RWPE2 (cell line): ENCODE measurements at places on chromosomes 3 and 15.

DNA sequence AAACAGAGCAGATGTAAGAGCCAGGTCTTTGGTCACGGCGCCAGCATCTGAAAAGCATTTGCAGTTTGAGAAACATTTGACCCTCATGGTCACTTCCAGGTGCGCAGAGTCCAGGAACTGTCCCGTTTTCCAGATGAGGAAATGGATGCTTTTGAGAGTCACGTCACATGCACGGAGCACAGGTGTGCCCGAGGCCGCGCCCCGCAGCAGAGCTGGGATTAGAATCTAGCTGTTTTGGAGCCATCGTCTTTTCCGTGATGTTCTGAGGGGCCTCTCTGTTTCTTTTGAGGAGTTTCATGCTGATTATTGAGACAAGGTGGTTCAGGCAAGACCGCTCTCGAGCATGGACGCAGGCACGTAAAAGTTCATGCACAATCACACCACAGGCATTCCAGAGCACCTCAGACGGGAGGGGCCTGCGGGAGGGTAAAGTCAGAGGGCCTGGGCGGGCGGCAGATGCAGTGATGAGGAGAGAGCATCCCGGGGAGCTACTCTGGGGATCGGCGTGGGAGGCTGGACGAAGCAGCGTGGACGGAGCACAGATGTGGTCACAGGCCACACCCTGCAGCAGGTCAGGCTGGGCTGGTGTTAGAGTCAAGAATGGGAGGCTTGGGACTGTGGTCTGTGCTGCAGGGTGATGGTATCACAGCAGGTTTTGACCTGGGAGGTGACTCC lies 139.2 kb upstream of the MEF2A start:
- no peaks in the 10 kb centered on the region for H3K36me3 ChIP-seq
- no peak overlapping the region for H3K27ac ChIP-seq
- H3K4me3 ChIP-seq = no peak overlapping the region

DNA sequence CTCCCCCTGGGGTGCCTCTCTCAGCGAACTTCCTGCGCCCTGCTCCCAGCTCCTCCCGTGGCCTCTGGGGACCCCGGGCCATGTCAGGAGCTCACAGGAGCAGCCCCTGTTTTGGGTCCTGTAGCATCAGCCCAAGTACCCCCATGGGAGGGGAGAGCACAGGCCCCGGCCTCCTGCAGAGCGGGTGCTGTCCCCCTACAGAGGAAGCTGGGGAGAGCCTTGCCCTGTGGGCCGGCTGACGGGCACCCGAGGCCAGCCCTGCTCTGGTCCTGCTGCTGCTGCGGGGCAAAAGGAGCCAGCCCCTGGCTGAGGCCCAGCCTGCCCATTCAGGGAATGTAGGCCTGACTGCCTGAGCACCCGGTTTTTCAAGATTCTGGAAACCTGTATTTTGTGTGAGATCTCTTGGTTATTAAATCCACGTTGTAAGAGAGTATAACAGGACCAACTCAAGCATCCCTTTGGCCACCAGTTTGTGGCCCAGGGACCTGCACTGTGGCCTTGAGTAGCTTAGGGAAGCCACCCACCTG lies 12.4 kb downstream of the PLXNA1 start:
- DNase-seq = no peak
- peaks cover 45% of the 10 kb centered on the region for H3K36me3 ChIP-seq
- H3K4me1 ChIP-seq = peaks cover 5% of the 10 kb centered on the region
- no peak overlapping the region for H3K4me3 ChIP-seq
- H3K27me3 ChIP-seq = no peaks in the 10 kb centered on the region
- no peak overlapping the region for H3K27ac ChIP-seq

DNA sequence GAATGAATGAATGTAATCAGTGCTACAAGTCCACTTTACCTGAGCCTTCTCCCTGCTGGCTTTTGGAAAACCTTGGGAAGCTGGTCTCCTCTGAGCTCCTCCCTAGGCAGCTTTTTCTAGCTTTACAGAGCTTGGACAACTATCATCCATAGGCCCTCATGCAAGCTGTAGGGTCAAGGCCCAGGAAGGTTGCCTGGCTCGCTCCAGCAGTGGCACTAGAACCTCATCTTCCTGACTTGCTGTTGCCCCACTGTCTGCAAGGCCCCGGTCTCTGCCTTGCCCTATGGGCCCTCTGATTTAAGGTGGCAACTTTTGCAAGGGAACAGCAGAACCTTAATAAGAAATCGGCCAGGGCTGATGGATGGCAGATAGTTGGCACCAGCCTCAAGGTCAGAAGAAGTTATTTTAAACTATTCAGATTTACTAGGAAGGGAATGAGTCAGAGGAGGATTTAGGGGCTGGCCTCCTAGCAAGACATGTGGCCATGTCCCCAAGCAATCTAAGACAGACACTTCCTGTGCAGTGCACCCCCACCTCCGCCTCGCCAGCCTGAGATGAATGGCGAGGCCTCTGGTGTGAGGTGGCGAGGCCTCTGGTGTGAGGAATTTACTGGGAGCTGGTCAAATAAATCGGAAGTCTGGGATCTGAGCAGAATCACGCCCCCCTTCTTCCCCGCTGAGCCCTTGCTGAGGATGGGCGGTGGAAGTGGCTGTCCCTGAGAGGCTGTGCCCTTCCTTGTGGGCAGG lies 180.8 kb downstream of the MEGF11 start:
- no peaks in the 10 kb centered on the region for H3K27me3 ChIP-seq
- no peaks in the 10 kb centered on the region for H3K36me3 ChIP-seq
- no peaks in the 10 kb centered on the region for H3K4me1 ChIP-seq
- no peak overlapping the region for H3K27ac ChIP-seq

DNA sequence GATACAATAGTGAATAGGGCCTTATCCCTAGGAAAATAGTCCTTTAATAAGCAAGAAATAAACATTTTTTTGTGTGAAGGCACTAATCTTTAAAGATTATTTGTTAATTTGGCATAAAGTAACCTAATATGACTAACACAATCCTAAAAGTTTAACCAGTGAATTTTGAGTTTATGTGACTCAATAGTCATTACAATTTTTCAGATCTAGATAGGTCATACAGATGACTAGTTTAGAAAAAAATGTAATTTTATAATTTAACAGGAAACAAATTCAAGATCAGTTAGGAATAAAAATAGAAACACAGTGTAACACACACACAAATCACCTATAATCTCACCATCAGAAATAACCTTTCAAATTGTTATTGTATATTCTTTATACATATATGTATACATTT lies 620.7 kb upstream of the ALCAM start:
- DNase-seq = no peak
- H3K27me3 ChIP-seq = no peaks in the 10 kb centered on the region
- no peak overlapping the region for H3K27ac ChIP-seq
- no peaks in the 10 kb centered on the region for H3K4me1 ChIP-seq
- no peak overlapping the region for H3K4me3 ChIP-seq
- H3K36me3 ChIP-seq = no peaks in the 10 kb centered on the region

DNA sequence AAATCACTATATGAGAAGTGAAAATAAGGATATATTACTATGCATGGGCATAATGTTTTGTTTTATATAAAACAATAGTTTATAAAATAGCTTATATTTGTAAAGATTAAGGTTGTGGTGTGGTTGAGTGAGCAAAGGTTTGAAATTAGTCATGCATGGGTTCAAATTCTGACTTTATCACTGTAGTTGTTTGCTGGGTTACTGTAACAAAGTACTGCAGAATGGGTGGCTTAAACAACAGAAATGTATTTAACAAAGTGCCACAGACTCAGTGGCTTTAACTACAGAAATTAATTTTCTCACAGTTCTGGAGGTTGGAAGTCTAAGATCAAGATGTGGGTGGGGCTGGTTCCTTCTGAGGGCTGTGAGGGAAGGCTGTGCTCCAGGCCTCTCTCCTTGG lies 184.8 kb upstream of the THRB start:
- H3K4me3 ChIP-seq = no peak overlapping the region
- no peak for DNase-seq
- H3K27ac ChIP-seq = peak overlapping the region; percentile 61
- no peaks in the 10 kb centered on the region for H3K36me3 ChIP-seq
- H3K27me3 ChIP-seq = no peaks in the 10 kb centered on the region

- H3K4me1 ChIP-seq = no peaks in the 10 kb centered on the region
- H3K4me3 ChIP-seq = no peak overlapping the region
- no peaks in the 10 kb centered on the region for H3K36me3 ChIP-seq
Observed at GRCh38 chr15:92693691-92694331, 38.2 kb upstream of the FAM174B start.

DNA sequence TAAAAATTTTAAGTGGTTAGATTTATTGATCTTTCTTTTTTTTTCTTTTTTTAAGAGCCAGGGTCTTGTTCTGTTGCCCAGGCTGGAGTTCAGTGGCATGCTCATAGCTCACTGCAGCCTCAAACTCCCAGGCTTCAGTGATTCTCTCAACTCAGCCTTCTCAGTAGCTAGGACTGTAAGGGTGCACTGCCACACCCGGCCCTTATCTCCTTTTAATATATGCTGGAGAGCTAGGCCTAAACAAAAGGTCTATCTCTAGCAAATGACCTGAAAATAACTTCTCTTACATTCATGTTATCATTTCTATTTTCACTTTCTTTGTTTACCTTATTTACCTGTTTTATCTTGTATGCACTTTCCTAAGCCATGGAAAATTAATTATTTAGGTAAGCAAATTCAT lies 35.2 kb upstream of the MELTF start:
- H3K27ac ChIP-seq = no peak overlapping the region
- DNase-seq = no peak
- peaks cover 3% of the 10 kb centered on the region for H3K4me1 ChIP-seq
- H3K4me3 ChIP-seq = no peak overlapping the region

DNA sequence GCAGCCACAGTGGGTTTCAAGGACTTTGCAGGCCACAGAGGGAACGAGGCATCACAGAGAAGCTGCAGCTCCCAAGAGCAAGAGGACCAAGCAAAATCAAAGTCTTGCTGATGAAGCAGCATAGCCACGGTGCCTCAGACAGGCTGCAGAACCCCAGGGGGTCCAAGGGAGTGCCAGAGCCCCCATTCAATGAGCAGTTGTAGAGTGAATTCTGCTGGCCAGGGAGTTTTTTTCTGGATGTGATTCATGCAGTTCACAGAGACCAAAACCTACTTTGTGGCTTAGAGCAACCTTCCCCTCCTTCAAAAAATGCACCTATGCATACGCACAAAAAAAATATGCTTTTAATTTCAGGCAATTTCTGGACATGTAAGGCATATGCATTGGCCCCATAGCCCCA lies 409.0 kb downstream of the VPS13C start:
- no peak overlapping the region for H3K27ac ChIP-seq
- no peak overlapping the region for H3K4me3 ChIP-seq
- no peaks in the 10 kb centered on the region for H3K4me1 ChIP-seq
- H3K27me3 ChIP-seq = peaks cover 23% of the 10 kb centered on the region
- DNase-seq = no peak

- no peaks in the 10 kb centered on the region for H3K27me3 ChIP-seq
- no peaks in the 10 kb centered on the region for H3K36me3 ChIP-seq
Observed at GRCh38 chr15:90062023-90062442, 40.2 kb downstream of the IDH2 start.

GRCh38 chr15:60344987-60345386 lies 52.8 kb downstream of the ANXA2 start:
- peaks cover 39% of the 10 kb centered on the region for H3K36me3 ChIP-seq
- H3K4me3 ChIP-seq = no peak overlapping the region
- peak overlapping the region; percentile 32 for H3K27ac ChIP-seq
- H3K27me3 ChIP-seq = no peaks in the 10 kb centered on the region

- no peak overlapping the region for H3K27ac ChIP-seq
- H3K4me1 ChIP-seq = no peaks in the 10 kb centered on the region
- no peak overlapping the region for H3K4me3 ChIP-seq
- peaks cover 27% of the 10 kb centered on the region for H3K27me3 ChIP-seq
- H3K36me3 ChIP-seq = no peaks in the 10 kb centered on the region
Observed at GRCh38 chr15:92407321-92407720, 13.6 kb downstream of the ST8SIA2 start.

GRCh38 chr15:25481208-25481859 lies 42.5 kb upstream of the UBE3A start:
- no peaks in the 10 kb centered on the region for H3K36me3 ChIP-seq
- H3K27ac ChIP-seq = no peak overlapping the region
- no peak overlapping the region for H3K4me3 ChIP-seq
- no peaks in the 10 kb centered on the region for H3K27me3 ChIP-seq

DNA sequence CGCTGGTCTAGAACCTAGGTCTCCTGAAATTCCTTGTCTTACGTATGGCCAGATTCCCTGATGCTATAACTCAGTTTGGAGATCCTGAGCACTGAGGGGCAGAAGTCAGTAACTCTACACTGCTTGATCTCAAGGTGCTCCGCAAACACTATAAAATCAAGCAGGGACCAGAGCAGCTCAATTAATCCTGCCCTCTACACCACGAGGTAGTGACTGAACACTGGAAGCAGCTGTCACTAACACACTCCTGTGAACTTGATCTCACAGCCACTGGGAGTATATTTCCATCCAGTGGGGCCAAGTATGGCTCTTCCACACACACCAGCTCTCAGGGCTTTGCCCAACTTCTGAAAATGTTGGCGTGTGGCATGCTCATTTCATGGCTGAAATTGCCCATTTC lies 51.0 kb downstream of the EDEM1 start:
- H3K27me3 ChIP-seq = no peaks in the 10 kb centered on the region
- DNase-seq = no peak
- H3K36me3 ChIP-seq = no peaks in the 10 kb centered on the region

GRCh38 chr15:88707771-88708654 lies 69.2 kb downstream of the ISG20 start:
- H3K36me3 ChIP-seq = no peaks in the 10 kb centered on the region
- DNase-seq = no peak

DNA sequence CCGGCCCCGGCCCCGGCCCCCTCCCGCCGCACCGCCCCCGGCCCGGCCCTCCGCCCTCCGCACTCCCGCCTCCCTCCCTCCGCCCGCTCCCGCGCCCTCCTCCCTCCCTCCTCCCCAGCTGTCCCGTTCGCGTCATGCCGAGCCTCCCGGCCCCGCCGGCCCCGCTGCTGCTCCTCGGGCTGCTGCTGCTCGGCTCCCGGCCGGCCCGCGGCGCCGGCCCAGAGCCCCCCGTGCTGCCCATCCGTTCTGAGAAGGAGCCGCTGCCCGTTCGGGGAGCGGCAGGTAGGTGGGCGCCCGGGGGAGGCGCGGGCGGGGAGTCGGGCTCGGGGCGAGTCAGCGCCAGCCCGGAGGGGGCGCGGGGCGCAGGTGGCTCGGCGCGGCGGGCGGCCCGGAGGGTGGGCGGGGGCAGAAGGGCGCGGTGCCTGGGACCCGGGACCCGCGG lies 352 bp downstream of the CHRD start:
- no peaks in the 10 kb centered on the region for H3K4me1 ChIP-seq
- peaks cover 42% of the 10 kb centered on the region for H3K27me3 ChIP-seq
- peak overlapping the region; percentile 37 for H3K4me3 ChIP-seq
- H3K27ac ChIP-seq = no peak overlapping the region
- H3K36me3 ChIP-seq = no peaks in the 10 kb centered on the region

GRCh38 chr15:22908830-22909229 lies 70.4 kb downstream of the NIPA2 start:
- no peaks in the 10 kb centered on the region for H3K4me1 ChIP-seq
- H3K27ac ChIP-seq = no peak overlapping the region
- DNase-seq = peak; percentile 42
- no peak overlapping the region for H3K4me3 ChIP-seq
- peaks cover 81% of the 10 kb centered on the region for H3K36me3 ChIP-seq

GRCh38 chr3:116000311-116000710 lies 377.0 kb downstream of the GAP43 start:
- DNase-seq = peak; percentile 83
- no peak overlapping the region for H3K4me3 ChIP-seq
- no peaks in the 10 kb centered on the region for H3K36me3 ChIP-seq
- no peaks in the 10 kb centered on the region for H3K27me3 ChIP-seq
- H3K4me1 ChIP-seq = peaks cover 31% of the 10 kb centered on the region
- peak overlapping the region; percentile 79 for H3K27ac ChIP-seq
